Right kidney (tissue), 9 donors: ENCODE measurements at places on chromosomes 12 and 14.

GRCh38 chr14:61586544-61587055 is 108.7 kb upstream of the HIF1A start:
- DNase-seq, result no peak

DNA sequence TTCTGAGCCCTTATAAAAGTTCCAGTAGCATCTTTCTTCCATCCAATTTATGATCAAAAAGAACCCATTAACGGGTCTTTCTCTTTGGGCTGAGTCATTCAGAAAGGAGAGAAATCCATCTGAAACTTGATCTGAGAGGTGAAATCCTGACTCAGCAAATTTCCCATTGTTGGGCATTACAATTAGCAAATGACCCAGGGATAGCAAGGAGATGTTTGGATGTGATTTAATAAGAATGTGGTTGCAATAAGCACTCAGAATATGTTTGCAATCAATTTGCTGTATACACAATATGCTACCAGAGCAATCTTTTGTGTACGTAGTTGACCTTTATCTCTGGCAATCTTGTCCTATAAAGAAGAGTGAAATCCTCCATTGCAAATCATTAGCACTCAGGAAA is 122.7 kb downstream of the CCDC60 start:
- DNase-seq, result no peak

DNA sequence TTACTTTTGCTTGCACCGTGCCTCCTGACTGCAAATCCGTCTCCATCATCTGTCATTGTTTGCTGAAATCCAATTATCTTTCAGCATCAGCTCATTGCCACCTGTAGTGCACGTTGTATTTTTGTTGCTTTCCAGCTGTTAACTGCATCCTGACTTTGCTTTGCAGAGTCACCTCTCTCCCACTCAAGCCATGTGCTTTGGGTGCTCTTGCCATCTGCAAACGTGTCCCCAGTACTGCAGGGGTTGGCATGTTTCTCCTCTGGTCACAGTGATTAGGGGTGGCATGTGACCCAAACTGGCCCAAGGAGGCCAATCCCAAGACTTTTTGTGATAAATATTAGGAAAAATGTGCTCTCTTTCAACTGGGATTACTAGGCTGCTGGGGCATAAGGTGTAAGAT is 10.5 kb upstream of the TMED2 start:
- DNase-seq, result no peak

GRCh38 chr12:6072302-6072752 is 52.1 kb downstream of the VWF start:
- DNase-seq, result no peak

DNA sequence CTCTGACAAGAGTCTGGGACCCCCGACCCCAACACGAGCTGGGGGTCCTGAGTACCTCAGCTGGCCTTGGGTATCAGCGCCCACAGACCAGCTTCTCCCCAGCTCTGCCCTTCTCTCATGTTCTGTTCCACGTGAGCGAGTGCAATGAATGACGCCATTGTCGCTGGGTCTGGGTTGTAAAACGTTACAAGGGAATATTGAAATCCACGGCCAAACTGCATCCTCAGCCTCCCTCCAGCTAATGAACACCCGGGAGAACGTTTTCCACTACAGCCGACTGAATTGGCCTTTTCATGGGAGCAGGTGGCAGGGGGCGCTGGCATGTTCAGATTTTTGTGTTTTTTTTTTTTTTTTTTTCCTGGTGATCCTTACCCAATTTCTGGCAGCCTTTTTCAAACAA is 34.7 kb downstream of the TBX5 start:
- DNase-seq, result no peak

DNA sequence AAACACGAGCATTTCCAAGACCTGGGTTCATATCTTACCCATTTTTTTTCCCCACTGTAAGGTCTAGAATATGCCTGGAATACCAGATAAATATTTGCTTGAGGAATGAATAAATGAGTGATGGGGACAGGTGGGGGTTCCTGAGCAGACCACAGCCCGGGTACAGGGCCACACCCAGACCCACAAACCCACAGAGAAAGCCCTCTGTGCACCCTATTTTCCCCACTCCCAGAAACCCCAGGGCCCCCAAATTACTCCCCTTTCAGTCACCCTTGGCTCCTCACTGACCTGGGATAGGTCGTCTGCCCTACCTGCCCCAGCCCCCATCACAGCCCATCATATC is 66.5 kb upstream of the DDX11 start:
- no peak for DNase-seq

DNA sequence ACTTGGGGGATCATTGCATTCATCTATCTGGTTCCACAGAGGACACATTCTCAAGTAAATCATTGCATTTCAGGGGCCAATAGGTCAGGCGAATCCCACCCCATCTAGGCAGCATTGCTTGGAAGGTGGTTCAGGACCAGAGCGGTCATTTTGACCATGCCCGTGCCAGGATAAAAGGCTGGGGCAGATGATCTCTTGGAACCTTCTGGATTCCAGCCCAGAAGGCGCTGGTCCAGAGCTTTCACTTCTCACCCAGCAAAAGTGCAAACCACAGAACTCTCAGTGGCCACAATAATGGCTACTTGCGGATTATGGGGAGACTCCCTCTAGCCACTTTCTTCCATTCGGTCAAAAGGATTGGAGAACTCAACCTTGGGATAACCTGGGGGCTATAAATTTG is 595 bp upstream of the KRT85 start:
- DNase-seq, result no peak

GRCh38 chr14:23638414-23639047 is 2.4 kb downstream of the DHRS2 start:
- no peak for DNase-seq

DNA sequence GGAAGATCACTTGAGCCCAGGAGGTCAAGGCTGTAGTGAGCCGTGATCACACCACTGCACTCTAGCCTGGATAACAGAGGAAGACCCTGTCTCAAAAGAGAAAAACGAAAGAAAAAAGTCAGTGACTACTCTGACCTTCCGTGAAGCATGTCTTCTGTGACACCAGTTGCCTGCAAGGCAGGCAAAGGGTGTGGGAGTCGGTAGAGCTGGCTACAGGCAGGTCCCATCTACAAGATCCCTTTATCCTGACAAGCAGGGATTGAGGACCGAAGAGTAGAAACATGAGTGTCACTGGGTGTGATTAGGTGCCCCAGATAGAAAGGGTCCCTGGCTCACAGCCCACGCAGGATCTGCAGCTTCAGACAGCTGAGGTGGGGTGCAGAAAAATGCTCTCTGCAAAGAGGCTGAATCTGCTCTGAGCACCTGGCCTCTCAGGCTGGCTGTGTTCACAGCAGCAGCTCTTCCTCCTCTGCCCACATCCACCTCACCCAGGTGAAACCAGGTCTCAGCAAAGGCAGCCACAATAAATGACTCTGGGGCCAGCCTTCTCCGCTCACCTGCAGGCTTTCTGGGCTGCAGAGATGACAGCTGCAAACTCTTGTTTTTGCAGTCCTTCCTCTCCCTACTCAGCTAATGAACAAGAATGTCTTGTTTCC is 28.6 kb upstream of the HSP90B1 start:
- no peak for DNase-seq

GRCh38 chr12:65653946-65654629 is 170.2 kb upstream of the HMGA2 start:
- DNase-seq, result no peak

DNA sequence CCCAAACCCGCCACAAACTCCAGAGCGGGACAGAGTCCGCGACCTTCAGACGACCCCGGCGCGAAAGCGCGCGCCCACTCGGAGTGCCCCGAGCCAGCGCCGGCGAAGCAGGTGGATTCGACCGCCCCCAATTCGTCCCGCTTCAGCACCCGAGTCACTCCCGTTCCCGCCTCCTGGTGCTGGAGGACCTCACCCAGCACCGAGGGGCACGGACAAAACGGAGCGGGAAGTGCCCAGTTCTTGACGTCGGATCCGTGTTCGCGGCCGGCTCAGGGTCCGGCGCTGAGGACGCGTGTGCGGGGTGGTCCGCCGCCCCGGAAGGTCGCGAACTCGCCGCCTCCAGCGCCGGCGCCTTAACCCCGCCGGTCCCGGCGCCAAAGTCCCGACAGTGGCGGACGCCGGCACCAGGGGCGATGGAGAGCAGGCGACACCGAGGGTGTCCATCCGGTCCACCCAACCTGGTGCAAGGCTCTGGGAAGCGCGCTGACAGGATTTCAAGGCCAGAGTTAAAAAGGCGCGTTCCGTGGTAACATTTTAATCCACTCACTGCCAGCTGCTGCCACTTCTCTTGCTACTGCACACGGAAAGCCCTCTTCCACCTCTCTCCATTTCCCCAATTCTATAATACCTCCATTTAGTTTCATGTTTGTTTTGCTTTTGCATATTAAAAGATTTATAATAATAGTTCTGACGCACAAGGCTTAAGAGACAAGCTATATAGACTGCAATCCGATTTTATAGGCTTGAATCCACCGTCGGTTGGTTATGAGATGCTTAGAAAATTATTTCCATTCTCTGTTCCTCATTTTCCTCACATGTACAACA is 240.0 kb upstream of the CPNE8 start:
- peak; percentile 39 for DNase-seq

GRCh38 chr12:21553329-21553675 is 27.2 kb downstream of the SPX start:
- DNase-seq, result no peak

DNA sequence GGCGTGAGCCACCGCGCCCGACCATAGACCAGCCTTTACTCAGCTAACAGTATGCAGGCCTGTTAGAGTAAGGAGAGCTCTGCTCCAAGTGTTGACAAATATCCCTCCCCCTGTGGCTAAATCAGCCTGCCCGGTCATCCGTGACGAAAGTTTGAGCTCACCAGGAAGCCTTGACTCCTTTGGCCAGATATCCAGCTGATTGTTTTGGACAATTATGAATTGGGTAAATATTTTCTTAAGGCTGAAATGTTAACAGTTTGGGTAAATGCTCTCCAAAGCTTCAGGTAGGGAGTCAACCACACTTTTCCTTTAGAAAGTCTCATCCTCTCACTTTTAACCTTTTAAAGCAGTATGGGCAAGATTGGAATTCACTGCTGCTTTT is 157.9 kb downstream of the PAWR start:
- no peak for DNase-seq

DNA sequence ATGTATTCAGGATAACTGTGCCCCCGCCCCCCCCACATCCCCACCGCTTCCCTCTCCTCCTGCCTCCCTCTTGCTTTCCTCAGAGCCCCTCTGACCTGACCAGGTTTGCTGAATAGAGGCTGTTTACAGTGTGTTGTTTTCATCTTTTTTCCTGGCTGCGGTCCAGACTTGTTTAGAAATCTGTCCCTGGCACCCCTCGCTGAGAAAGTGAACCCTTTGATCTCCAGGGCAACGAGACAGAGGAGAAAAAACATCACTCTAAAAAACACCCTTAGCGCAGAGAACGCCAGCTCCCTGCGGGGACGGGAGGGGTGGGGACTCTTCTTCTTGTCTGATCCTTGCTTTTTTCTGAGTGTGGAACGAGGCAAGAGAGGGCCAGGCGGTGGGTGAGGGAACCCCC is 22.5 kb downstream of the SDS start:
- DNase-seq, result no peak

GRCh38 chr14:49050822-49051221 is 535.4 kb downstream of the RPS29 start:
- no peak for DNase-seq

DNA sequence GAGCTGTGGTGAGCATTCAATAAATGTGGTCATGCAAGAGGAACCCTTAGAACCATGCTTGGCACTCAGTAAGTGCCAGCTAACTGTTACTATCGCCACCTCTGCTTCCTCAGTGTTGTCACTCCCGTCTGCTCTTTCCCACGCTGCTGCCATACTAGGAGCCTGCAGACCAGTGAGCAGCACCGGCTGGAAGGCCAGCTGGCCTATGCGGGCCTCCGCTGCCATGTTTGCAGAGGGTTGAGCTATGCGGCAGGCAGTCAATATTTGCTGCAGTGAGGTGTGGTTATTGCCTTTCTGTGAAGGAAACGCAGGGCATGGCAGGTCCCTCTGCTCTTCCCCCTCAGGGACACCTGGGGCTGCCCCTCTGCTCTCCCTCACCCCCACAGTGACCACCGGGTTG is 13.0 kb downstream of the KMT5A start:
- DNase-seq, result no peak

DNA sequence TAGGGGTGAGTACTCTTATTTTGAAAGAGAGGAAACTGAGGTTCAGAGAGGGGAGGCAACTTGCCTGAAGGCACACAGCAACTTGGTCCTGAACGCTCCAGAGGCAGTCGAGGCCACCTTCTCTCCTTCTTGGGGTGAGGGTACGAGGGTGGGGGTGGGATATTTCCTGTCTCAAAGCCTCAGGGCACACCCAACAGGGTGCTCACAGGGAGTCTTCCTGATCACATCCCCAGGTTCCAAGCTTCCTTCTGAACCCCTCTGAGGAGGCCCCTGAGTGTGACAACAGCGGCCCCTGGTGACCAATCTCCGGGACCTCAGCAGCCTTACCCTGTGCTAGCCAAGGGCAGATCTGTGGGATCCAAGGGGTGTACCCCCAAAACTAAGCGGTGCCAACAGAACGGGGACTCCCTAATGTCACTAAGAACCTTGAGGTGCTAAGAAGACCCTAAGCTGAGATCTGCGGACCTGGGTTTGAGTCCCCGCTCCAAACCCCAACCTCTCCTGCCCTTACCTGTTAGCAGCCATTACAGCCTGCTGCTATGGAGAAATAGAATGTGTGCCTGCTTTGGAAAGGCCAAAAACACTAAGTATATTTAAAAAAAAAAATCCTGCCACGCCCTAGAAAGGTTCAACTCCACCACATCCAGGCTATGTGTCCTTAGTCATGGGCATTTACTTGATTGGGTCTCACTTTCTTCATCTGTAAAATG is 57.9 kb downstream of the TRPV4 start:
- DNase-seq, result peak; percentile 43

GRCh38 chr14:68544081-68544892 is 248.6 kb downstream of the ZFP36L1 start:
- DNase-seq, result no peak

DNA sequence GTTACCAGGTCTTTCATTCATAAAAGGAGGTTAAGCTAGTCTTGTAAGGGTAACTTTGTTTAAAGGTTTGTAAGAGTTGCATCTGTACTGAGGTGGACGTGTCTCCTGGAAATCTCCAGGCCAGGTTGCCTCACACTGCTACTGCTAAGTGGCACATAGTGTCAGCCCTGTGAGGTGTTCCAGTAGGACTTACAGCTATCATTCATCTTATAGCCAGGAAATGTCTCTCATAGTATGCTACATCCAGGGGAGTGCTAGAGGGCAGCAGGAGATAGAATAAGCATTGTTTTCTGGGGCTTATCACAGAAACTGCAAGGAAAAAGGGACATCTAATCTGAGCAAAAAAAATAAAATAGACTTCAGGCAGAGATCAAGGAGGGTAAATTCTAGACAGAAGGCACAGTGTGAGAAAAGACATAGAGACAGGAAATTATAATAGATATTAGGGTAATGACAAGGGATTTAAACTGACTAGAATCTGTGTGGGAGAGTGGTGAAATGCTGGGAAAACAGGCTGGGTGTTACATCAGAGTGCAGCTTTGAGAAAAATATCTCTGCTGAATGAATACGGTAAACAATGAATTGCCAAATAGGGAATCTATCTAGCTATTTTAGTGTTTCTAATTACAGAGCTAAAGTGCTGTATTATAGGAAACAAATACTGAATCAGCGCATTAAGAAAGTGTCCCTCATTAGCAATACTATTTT is 205.1 kb upstream of the ABCD2 start:
- DNase-seq, result no peak
